ENCODE measurements at places on chromosomes 16 and 17.

- DNase-seq: peak; percentile 87
These were observed 14.0 kb downstream of the FMNL1 start for GRCh38 chr17:45235416-45236281.

DNA sequence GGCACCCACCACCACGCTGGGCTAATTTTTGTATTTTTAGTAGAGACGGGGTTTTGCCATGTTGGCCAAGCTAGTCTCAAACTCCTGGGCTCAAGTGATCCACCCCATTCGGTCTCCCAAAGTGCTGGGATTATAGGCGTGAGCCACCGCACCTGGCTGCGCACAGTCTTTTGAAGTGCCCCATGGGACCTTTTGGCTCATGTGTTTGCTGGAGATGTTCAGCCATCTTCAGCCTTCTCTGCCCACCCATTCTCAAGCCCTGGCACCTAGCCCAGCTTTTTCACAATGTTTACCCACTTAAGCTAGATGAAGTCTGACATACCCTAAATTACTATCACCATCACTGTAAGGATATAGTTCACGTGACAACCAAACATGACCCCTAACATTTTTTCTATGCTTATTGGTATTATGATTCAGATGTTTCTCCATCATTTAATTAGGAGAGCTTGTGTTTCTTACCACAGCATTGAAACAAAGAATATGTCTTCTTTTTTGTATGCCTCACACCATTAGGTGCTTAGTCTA is 32.3 kb downstream of the PECAM1 start:
- DNase-seq: peak; percentile 49

DNA sequence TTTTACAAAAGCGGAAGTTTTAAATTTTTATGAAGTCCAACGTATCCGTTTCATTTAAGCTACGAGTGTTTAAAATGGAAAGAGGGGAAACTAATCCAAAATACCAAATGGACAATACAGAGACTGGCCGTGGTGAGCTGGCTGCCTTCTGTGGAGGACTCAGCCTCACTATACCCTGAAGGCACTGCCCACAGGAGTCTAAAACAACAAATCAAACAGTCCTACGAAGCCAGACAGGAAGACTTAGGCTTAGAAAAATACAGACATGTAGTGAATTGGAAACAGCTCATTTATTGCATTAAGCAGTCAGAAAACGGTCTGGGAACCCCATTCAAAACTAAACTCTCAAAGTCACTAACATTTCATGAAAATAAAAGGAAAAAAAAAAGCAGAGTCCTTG is 75.1 kb downstream of the CYTH1 start:
- peak; percentile 61 for DNase-seq

DNA sequence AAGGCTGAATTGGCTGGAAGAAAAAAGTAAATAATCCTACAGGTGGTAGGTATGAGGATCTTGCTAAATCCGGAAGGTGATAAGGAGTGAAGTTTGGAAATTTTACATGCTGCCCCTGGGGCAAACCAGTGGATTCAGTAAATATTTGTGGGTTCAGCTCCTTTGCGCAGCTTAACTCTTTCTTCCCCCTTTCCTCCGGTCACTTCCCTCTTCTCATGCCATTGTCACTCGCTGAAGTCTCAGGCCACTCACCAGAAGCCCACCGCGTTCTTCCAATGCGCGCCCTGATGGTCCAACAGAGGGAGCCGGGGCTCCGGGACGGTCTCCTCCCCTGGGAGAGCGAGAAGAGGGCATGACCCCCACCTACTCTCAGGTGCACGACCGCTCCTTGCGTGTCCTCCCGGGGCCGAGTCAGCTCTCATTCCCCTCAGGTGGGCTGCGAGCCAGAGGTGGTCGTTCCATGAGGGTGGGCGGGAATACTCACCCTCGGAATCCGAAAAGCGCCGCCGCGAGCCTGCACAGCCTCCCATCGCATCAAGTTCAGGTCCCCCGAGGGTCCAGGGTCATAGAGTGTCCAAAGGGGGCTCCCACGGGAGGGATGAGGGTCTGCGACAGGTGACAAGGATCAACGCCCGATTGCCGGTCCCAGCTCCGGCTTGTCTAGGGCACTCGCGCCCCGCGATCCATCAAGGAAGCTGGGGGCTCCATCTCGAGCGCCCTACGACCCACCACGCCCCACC is 474 bp downstream of the CLN3 start:
- peak; percentile 58 for DNase-seq

- no peak for DNase-seq
These were observed 34.1 kb upstream of the CPPED1 start for GRCh38 chr16:12837756-12838155.

- DNase-seq: no peak
These were observed 6.5 kb upstream of the CACNA1H start for GRCh38 chr16:1146409-1146808.

DNA sequence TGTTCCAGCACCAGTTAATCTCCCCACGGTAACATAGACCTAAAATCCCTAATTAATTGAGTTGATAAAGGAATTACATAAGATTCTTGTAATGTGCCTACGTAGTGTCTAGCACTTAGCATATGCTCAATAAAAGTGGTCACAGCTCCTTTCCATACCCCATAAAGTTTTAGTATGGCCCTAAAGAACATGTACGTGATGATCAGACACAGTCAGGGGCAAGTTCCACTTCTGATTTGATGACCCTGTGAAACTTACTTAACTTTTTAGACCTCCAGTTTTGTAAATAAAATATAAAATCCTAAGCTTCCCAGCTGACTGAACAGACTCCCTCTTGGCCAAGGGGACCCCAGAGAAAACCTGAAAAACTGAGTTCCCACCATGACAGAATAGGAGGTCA is 391.3 kb upstream of the ERCC4 start:
- no peak for DNase-seq

DNA sequence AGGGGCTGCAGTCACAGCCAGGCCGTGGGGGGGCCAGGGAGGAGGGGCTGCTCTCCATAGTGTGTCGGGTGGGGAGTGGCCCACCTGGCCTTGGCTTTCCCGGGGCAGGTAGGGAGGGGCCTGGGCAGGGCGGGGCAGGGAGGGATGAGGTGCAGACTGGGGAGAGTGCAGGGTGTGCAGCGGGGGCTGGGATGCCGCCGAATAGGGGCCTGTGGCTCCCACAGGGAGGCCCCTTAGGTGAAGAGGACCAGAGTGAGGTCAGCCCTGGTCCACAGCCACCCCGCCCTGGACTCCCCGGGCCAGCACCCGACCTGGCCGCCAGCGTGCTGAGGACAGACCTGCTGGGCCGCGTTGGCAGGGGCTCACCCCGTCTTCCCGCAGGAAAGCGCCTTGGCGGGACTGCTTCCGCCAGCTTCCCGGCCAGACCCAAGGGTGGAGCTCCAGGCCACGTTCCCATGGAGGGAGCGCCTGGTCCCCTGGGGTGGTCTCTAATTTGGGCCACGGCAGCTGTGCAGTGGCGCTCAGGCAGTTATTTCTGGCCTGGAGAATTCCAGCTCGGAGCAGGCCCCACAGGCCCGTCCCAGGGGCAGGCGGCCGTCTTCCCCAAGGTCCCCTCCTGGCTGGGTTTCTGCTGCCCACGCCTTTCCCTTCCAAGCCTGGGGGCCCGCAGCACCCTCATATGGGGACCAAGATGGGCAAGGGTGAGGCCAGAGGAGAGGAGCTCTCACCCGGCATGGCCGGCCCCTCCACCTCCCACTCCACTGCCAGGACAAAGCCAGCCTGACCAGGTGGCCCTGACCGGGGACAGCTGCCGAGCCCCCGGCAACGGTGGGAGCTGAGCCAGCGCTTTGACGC is 27.9 kb downstream of the CACNA1H start:
- no peak for DNase-seq

Data from adipocyte (in vitro differentiated cells).